Uterus (tissue), 4 donors: ENCODE measurements at places on chromosomes 7 and 10. TPM values are rescaled to one million over a fixed set of nuclear protein-coding genes. Genes with fewer than 3 reads are reported as not detected.

GRCh38 chr7:41035794-41036193 lies 667.1 kb downstream of the INHBA start:
- DNase-seq: no peak

- no peak for DNase-seq
These were observed 128.1 kb upstream of the NANOS1 start for GRCh38 chr10:118901380-118901779.

GRCh38 chr10:31028081-31028480 lies 3.6 kb downstream of the ZNF438 start:
- no peak for DNase-seq

The SPDYE5 gene
- total RNA-seq: not detected

GRCh38 chr10:106830006-106830405 lies 334.5 kb downstream of the SORCS1 start:
- no peak for DNase-seq

GRCh38 chr7:94874036-94874785 lies 33.2 kb upstream of the PPP1R9A start:
- no peak for DNase-seq

The DLX5 gene
- not detected for total RNA-seq

The C10orf62 gene
- not detected for total RNA-seq
